ENCODE measurements at places on chromosomes 6 and 20. TPM values are rescaled to one million over a fixed set of nuclear protein-coding genes. Genes with fewer than 3 reads are reported as not detected.

SLC22A3 gene
- total RNA-seq: 3.0 TPM

SNAI1 gene
- 0.92 TPM for total RNA-seq

EPPIN gene
- total RNA-seq: not detected

PSORS1C2 gene
- not detected for total RNA-seq

HLA-DRB5 gene
- total RNA-seq: not detected

CPXM1 gene
- total RNA-seq: 0.71 TPM
